ENCODE measurements at places on chromosomes 5 and 9.

DNA sequence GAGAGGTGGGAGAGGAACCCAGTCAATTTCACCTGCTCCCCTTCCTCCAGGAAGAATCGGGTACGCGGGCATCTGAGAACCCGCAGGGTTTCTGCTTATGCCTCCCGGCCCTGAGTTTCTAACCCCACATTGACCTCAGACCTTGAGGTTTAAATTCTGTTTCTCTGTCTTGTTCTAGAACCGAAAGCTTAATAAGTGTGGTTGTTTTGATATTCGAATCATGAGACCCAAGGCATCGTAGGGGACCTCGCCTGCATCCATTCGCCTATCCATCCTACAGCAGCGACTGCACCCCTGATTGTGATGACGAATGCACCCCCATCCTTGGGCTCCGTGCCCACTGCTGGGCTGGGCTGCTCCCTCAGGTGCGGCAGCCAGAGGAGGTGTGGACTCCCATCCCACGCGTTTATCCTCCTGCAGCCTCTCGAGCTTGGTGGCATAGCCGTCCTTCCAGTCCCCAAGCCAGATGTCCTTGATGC lies 80.8 kb upstream of the IER5L start:
- DNase-seq: no peak

- DNase-seq: no peak
Measured at GRCh38 chr5:14308384-14309154, 165.4 kb downstream of the TRIO start.

DNA sequence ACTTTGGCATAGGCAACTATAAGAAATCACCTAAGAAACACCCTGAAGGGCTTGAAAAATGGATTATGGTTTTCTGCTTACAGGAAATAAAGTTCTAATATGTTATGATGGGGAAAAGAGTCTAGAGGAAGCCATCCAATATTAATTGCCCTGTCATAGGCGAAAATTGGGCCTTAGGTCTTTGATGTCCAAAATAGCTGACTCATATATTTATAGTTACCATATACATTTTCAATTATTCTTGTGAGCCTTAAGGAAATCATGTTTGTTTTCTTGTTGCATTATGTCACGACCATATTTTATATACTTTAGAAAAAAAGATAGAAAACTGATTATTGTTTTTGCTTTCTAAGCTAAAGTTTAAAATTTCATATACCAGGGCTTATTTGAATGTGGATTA lies 509.1 kb downstream of the CDH12 start:
- DNase-seq: no peak

DNA sequence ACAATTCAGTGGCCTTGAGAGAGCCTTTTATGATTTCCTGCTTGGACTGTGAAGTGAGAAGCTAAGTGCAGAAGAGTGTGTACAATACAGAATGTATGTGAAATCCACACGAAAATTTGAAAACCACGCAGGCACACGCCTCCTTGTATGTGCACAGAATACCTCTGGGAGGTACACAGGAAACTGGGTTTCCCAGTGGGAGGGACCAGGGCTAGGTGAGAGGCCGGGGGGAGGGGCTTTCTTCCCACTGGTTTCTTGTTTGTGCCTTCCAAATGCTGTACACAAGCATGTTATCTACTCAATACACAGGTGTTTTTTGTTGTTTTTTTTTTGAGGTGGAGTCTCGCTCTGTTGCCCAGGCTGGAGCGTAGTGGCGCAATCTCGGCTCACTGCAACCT lies 16.1 kb downstream of the C9orf50 start:
- no peak for DNase-seq

DNA sequence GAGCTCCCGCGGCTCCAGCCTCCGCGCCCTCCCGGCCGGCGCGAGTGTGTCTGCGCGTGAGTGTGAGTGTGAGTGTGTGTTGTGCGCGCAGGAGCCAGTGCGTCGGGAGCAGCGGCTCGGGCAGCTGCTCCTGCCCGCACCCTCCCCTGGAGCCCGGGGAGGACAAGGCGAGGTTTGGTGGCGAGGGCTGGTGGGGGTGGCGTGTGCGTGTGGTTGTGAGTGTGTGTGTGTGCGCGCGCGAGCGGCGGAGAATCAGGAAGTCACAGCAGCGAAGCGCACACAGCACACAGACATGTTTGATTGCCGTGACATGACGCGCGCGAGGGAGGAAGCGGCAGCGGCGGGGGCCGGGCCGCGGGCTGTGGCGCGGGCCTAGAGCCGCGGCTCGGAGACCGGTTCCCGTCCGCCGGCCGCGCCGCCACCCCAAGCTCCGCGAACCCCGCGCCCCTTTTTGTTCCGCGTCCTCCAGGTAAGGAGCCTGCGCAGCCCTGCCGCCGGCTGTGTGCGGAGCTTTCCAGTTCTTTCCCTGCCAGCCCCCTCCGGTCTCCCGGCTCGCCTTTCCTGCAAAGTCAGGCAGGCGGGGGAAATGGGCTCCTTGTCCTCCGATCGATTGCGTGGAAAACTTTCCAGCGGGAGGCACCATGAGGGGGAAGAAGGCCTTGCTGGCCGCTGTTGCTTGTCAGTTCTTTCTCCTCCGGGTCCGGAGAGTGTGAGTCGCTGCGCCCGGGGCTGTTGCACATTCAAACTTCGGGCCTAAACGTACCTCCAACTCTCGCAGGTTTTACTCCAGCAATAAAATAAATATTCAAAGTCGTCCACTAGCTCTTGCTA lies 2.4 kb downstream of the SMARCA2 start:
- no peak for DNase-seq

GRCh38 chr9:20880271-20880670 lies 151.2 kb downstream of the HACD4 start:
- no peak for DNase-seq

- no peak for DNase-seq
Measured at GRCh38 chr5:2103940-2104339, 221.2 kb upstream of the IRX4 start.

GRCh38 chr9:94996641-94997040 lies 270.1 kb downstream of the AOPEP start:
- no peak for DNase-seq

DNA sequence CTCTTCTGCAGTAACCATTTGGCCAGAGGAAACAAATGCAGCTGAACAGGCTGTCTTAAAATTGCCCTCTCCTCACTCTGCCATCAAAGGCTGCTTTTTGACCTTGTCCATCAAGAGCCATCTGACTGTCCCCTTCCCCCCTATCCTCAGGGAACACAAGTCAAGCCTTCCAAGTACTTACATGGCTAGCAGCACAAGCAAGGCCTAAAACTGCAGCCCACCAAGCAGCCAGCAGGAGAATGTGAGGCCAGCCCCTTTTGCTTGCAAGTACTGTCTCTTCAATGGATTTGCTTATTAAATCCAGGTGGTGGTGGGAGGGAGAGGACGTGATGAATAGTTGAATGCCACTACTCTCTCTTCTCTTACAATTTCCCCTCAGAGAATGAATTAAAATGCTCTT lies 83.5 kb downstream of the HTR1A start:
- DNase-seq: no peak

DNA sequence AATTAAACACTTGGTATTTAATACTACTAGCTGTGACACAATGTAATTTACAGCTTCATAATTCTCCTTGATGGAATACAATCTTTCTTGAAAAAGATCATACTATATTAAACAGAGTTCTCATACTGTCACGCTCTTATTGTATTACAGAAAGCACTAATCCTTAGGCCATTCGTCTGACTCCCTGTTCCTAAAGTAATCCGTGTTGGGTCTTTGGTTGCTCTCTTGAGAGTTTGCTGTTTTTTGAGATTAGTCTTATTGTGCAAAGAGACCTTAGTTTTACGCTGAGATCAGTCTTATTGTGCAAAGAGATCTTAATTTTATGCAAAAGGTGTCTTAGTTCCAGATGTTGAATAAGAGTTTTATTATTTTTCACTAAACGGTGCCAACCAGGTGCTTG lies 190.6 kb downstream of the ISL1 start:
- no peak for DNase-seq

Measured in DMS 273 treated with DMSO at 0.1 percent for 48 hours (cell line).